ENCODE measurements at places on chromosomes 2 and 18.

DNA sequence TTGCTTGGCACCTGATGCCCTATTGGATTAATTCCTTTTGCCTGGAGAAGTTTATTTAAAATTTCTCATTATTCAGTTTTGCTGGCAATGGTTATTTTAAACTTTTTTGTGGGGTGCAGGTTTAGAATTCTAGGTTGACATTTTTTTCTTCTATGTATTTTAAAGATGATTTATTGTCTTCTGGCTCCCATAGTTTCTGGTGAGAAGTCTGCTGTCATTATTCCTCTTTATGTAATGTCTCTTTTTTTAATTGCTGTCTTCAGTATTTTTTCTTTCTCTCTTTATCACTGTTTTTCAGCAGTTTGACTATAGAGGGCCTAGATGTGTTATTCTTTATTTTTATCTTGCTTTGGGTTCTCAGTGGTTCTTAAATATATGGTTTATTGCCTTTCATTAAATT lies 182.2 kb upstream of the STON1 start:
- H3K27me3 ChIP-seq: no peaks in the 10 kb centered on the region
- no peak overlapping the region for H3K27ac ChIP-seq
- H3K4me3 ChIP-seq: no peak overlapping the region
- peaks cover 9% of the 10 kb centered on the region for H3K4me1 ChIP-seq
- no peak for DNase-seq
- H3K36me3 ChIP-seq: no peaks in the 10 kb centered on the region

- H3K27ac ChIP-seq: no peak overlapping the region
- H3K36me3 ChIP-seq: no peaks in the 10 kb centered on the region
- no peaks in the 10 kb centered on the region for H3K27me3 ChIP-seq
- no peak overlapping the region for H3K4me3 ChIP-seq
Observed at GRCh38 chr18:32425466-32425865, 45.2 kb downstream of the GAREM1 start.

- H3K36me3 ChIP-seq: no peaks in the 10 kb centered on the region
- DNase-seq: no peak
- H3K4me1 ChIP-seq: no peaks in the 10 kb centered on the region
- no peak overlapping the region for H3K27ac ChIP-seq
- no peak overlapping the region for H3K4me3 ChIP-seq
- no peaks in the 10 kb centered on the region for H3K27me3 ChIP-seq
Observed at GRCh38 chr2:164868563-164869419, 27.2 kb upstream of the COBLL1 start.

DNA sequence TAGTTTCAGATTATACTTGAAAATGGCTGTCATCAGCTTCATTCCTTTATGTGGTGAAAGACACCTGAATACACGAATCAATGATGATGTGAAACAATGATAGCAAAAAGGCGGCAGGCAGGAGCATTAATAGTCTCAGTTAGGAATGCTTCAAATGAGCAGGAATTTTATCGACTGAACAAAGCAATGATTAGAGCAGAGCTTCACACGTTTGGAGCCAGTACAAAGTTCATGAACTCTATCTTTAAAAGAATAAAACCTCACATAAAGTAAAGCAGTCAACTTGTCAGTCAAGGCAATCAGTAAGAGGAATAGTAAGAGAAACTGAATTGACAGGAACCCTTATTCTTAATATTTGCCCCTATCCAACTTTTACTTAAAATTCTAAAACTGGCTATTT lies 78.4 kb upstream of the SERTAD2 start:
- no peak overlapping the region for H3K4me3 ChIP-seq
- H3K27ac ChIP-seq: peak overlapping the region; percentile 7
- no peaks in the 10 kb centered on the region for H3K36me3 ChIP-seq
- DNase-seq: no peak

DNA sequence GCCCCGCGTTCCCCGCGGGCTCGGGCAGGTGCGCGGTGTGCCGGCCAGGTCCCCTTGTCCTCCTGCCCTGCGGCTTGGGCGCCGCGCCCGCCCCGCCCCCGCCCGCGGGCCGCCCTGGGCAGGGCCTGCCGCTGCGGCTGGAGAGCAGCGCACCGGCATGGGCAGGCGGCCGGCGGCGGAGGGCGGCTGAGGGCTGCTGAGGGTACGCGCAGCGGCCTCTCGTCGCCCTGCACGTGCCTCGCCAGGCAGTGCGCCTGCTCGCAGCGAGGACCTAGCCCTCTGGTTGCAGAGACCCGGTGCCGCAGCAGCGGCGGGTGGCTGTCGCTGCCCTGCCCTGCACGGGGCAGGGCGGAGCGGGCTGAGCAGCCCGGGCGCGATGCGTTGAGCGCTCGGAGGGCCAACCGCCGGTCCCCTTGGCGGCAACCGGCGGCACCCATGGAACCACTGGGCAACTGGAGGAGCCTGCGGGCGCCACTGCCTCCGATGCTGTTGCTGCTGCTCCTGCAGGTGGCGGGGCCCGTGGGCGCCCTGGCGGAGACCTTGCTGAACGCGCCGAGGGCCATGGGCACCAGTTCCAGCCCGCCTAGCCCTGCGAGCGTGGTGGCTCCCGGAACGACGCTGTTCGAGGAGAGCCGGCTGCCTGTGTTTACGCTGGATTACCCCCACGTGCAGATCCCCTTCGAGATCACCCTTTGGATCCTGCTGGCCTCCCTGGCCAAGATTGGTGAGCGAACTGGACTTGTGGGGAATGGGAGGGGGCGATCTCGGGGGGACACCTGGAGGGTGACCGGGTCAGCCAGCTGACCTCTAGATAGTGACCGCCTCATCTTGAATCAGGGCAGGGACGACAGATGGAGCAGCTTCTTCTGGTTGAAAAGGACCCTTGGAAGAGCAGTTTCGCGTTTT lies at the start of gene SLC9A2:
TSS of gene SLC9A2 (plus strand) at position 140 of the 906 bp plus-strand sequence. CDS start at position 436, 296 bp downstream.
- no peak for DNase-seq
- peaks cover 13% of the 10 kb centered on the region for H3K27me3 ChIP-seq
- H3K4me1 ChIP-seq: peaks cover 6% of the 10 kb centered on the region
- H3K36me3 ChIP-seq: no peaks in the 10 kb centered on the region
- H3K4me3 ChIP-seq: peak within 1 kb of the TSS; percentile 57

- H3K27me3 ChIP-seq: no peaks in the 10 kb centered on the region
- H3K36me3 ChIP-seq: no peaks in the 10 kb centered on the region
- no peak overlapping the region for H3K4me3 ChIP-seq
- no peaks in the 10 kb centered on the region for H3K4me1 ChIP-seq
- H3K27ac ChIP-seq: no peak overlapping the region
Observed at GRCh38 chr2:194205568-194206227, 1451.3 kb upstream of the SLC39A10 start.

DNA sequence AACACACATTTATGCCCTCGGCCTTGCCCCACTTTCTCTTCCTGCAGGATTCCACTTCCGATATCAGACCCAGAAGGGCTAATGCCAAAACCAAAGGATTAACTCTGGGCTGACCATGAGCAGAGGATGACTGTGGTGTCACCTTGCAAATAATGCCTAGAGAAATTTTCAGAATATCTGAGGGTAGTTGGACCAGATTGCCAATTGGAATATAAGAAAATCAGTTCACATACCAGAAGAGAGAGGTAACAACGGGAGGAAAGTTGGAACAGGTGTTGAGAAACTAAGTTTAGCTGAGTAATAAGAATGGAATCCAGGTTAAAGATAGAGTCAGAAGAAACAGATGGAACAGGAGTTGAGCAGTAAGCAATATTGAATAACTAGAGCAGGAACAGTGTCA lies 232.7 kb upstream of the UBE2E3 start:
- DNase-seq: no peak
- no peaks in the 10 kb centered on the region for H3K27me3 ChIP-seq
- H3K4me1 ChIP-seq: no peaks in the 10 kb centered on the region
- H3K36me3 ChIP-seq: no peaks in the 10 kb centered on the region

DNA sequence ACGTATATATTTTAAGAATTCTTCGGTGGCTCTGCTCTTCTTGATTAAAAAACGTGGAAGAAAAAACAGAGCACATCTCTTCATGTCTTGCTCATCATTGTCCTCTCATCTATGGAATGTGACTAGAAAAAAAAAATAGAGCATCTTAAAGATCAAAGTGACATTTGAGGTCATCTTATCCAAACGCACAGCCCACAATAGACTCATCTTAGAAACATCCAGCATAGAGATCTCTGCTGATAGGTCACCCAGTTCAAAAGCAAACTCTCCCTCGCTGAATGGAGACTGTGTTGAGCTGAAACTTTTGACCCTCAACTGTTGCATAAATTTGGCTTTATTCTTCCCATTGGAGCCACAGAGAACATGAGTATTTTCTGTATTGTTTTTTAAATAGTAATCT lies 65.2 kb downstream of the CMPK2 start:
- no peaks in the 10 kb centered on the region for H3K27me3 ChIP-seq
- no peak overlapping the region for H3K27ac ChIP-seq
- H3K36me3 ChIP-seq: no peaks in the 10 kb centered on the region
- no peak for DNase-seq

GRCh38 chr2:136116813-136117390 lies 1.0 kb downstream of the CXCR4 start:
- H3K27me3 ChIP-seq: no peaks in the 10 kb centered on the region
- peaks cover 5% of the 10 kb centered on the region for H3K4me1 ChIP-seq
- H3K4me3 ChIP-seq: peak overlapping the region; percentile 77

DNA sequence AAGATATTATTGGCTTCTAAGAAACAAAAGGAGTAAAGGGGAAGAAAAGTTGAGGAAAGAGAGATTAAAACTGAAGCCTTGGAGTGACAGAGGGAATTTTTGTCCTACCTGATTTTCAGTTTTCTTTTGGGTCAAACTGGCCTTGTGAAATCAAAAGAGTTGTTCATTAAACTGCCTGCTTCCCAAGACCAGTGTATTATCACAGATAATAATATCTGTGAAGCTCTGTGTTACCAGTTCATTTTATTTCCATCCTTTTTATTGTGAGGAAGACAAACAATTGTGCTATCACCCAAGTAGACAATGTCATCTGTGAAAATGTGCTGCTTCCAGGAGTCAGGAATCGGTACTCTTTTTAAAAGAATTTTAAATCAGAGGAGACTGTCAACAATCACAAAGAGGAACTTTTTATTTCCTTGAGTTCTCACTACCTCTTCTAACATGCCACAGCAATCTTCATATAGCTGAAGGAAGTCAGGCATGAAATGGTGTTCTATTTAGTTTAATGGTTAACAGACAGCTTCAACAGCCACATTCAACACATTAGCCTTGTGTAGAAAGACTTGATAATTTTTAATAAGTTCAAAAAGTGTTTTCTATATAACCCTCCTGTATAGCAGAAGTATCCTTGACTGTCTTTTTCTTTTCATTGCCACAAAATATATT lies 554.8 kb downstream of the PIK3C3 start:
- H3K36me3 ChIP-seq: no peaks in the 10 kb centered on the region
- DNase-seq: no peak
- no peak overlapping the region for H3K27ac ChIP-seq
- H3K4me3 ChIP-seq: no peak overlapping the region
- H3K27me3 ChIP-seq: no peaks in the 10 kb centered on the region

DNA sequence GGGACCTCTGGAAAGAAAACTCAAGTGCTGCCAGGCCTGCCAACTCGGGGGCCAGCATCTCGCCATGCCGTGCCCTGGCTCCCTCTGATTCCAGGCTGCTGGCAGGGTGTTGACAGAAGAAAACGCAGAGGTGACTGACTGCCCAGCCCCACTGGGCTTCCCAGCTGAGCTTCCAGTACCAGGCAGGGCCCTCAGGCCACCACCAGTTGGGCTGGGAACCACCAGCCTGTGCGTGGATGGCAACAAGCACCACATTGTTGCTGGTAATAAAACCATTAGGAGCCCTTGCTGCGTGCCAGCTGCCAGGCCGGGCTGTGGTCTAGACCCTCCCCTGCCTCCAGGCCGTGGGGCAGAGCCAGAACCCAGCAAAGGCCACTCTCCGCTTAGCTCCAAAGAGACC lies 9.2 kb downstream of the DNMT3A start:
- peaks cover 79% of the 10 kb centered on the region for H3K4me1 ChIP-seq
- no peaks in the 10 kb centered on the region for H3K36me3 ChIP-seq
- H3K27ac ChIP-seq: no peak overlapping the region

GRCh38 chr18:46560671-46561045 lies 96.4 kb downstream of the LOXHD1 start:
- no peaks in the 10 kb centered on the region for H3K27me3 ChIP-seq
- H3K36me3 ChIP-seq: no peaks in the 10 kb centered on the region
- DNase-seq: no peak
- H3K4me1 ChIP-seq: no peaks in the 10 kb centered on the region
- H3K27ac ChIP-seq: no peak overlapping the region

DNA sequence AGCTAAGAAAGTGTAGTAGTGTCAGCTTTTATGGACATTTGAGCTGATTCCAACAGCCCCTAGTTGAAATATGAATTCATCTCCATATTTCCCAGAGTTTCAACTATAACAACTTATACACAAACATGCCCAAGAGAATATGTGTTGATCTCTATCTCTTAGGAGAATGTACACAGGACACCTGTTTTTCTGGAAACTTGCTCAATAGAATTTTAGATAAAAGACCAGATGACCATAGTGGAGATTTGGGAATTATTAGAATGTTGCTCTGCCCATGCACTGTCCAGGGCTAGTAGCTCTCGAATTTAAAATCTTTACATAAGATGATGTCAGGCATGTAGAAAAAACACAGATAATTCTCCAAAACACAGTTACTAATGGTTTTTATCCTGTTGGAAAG lies 162.3 kb upstream of the VRK2 start:
- no peaks in the 10 kb centered on the region for H3K36me3 ChIP-seq
- no peak overlapping the region for H3K4me3 ChIP-seq
- no peaks in the 10 kb centered on the region for H3K4me1 ChIP-seq
- no peak overlapping the region for H3K27ac ChIP-seq
- no peak for DNase-seq

- DNase-seq: no peak
- no peaks in the 10 kb centered on the region for H3K36me3 ChIP-seq
- H3K27me3 ChIP-seq: no peaks in the 10 kb centered on the region
- H3K27ac ChIP-seq: no peak overlapping the region
- H3K4me3 ChIP-seq: no peak overlapping the region
- no peaks in the 10 kb centered on the region for H3K4me1 ChIP-seq
Observed at GRCh38 chr2:142673836-142674235, 203.6 kb upstream of the KYNU start.

DNA sequence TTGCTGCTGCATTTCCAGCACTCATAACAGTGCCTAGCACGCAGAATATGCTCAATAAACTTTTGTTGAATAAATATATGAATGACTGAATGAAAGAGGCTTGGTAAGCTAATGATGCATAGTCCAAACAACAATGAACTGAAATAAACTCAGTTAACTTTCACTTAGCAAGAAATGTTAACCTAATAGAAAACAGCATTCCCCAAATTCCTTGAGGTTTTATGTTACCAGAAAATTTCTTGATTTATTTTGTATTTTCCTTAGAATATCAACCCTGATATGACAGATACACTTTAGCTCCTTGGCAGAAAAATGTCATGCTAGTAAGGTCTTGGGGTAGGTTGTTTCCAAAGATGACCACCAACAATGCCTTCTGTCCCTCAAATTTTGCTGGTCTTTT lies 217.4 kb downstream of the KCNE4 start:
- H3K4me3 ChIP-seq: no peak overlapping the region
- DNase-seq: no peak
- H3K27ac ChIP-seq: no peak overlapping the region
- H3K27me3 ChIP-seq: no peaks in the 10 kb centered on the region
- H3K4me1 ChIP-seq: no peaks in the 10 kb centered on the region
- no peaks in the 10 kb centered on the region for H3K36me3 ChIP-seq

All from heart left ventricle (tissue), 16 donors.